ENCODE measurements at places on chromosomes 4 and X.

DNA sequence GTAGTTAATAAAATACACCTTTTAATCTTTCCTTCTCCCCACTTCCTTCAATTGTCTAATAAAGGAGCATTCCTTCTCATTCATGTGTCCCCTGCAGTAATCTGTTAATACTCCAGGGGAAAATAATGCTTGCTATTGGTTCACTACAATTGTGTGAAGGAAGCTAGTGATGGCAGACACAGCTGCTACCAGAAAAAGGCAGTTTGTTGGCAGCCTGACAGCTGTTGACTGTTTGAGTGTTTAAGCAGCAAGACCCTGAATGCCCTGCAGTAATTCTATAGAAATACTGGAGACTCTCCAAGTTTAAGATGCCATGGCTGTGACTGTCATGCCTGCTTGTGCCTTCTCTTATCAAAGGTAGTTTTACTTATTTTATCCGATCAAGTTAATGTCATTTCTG lies 359.5 kb downstream of the C4orf33 start:
- no peak for DNase-seq

- no peak for DNase-seq
Measured at GRCh38 chr4:3484057-3484973, 21.2 kb downstream of the DOK7 start.

- no peak for DNase-seq
Measured at GRCh38 chr4:186861317-186861716, 137.7 kb upstream of the FAT1 start.

- DNase-seq = no peak
Measured at GRCh38 chrX:153460826-153461225, 9.6 kb downstream of the HAUS7 start.

DNA sequence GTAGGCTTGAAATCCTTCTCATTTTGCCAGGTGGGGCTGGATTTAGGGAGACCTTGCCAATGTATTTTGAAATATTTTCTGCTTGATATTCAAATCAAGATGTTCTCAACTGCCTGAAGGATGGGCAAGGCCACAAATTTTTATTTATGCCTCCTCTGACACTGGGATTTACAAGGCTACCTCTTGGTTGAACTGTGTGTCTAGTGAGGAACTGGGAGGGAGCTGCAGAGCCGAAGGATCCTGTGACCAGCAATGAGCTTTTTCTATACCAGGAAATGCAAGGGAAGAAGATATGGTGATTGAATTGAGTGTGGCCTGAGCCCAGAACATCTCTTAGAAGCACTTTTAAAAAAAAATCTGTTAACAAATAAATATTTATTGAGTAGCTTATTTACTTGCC lies 14.9 kb downstream of the VSIG1 start:
- DNase-seq = no peak

DNA sequence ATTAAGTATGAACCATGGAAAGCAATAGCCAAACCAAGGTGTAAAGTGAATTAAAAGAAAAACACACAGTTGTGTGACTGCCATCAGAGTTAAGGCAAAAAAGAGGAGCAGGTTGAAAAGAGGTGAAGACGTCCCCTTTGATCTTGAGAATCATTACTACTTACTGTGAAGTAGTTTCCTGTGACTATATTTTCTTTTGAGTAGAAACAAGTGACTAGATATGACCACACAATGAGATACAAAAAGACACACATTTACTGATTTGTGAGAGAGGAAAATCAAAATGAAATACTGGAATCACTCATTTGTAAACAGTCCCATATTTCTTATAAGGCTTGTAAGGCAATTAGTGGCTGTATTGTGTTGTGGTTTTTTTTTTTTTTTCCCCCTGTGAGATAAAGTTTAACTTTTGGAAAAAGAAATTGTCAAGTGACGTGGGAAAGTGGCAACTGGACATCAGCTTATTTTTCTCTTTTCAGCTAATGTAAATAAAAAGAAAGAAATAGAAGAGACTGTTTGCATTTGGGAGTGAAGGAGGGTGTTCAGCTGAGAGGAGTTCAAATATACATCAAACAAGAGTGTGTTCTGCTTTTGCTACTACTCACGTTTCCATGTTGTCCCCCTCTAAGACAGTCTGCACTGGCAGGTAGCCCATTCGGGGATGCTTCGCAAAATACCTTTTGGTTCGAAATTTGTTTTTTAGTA lies 106.4 kb upstream of the FTHL17 start:
- DNase-seq = no peak

DNA sequence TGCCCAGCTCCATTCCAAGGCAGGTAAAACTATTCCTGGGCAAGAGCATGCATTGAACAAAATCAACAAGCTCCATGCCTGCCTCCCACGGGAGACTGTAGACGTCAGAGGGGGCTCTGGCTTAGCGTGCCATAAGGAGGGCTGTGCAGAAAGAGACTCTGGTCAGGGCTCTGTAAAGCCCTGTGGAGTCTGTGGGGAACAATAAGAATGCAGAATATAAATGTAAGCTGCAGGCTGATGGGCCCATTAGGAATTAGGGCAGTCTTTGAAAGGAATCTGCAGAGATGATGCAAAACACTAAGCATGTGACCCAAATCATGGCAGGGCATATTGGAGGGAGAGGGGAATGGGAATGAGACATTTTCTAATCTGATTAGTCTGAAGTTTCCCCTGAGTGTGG lies 170.3 kb downstream of the EFHC2 start:
- DNase-seq = no peak

DNA sequence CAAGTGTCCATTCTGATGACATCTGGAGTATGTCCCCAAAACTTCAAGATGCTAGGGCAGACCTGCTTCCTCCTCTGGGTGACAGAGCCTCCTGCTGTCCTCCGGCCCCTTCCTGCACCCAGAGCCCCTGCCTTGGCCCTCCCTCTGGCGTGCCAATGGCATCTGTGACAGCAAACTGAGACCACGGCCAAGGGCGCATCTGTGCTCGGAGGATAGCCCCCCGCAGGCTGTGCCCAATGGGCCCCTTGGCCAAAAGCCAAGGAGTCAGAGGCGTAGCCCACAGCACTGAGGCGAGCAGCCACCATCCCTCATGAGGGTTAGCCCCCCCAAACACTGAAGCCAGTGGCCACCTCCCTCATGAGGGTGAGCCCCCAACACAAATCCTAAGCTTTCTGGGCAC lies 7.9 kb downstream of the LRPAP1 start:
- no peak for DNase-seq

GRCh38 chr4:170476351-170476750 lies 386.6 kb upstream of the AADAT start:
- DNase-seq = no peak

DNA sequence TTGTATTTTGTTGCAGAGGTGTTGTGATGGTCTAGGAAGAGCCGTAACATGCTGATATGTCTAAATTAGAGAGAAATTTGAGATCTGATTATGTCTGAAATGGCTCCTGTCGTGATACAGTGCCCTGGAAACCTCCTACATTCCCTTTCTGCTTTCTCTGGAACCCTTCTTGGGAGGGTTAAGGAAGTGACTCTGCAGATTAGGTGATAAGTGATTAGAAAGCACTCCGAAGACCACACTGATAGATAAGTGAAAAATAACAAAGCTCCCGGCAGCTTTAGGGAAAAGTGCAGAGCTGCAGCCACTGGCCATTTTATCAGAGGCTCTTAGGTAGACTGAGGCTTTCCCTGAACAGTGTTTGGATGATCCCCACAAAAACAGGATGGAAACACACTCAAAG lies 110.6 kb downstream of the MGST2 start:
- no peak for DNase-seq

GRCh38 chr4:80004319-80004718 lies 68.7 kb downstream of the ANTXR2 start:
- no peak for DNase-seq

GRCh38 chrX:41984628-41985027 lies 61.3 kb upstream of the CASK start:
- no peak for DNase-seq

GRCh38 chr4:122393276-122393675 lies 14.5 kb downstream of the ADAD1 start:
- DNase-seq = no peak

DNA sequence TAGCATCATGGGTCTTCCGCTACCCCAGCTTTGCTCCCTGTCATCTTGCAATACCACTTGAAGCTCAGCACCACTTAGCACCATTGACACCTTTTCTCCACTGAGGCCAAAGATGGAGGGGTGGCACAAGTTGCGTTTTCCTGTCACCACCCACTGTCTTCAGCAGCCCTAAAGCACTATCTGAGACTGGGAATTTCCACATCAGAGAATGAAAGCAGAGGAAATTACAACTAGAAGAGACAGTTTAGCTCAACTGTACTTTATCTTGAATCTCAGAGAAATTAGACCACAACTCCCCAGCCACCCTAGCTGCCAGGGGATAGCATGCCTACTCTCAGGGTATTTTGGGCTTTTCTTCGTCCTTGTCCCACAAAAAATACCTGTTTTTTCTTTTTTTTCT lies 111.0 kb downstream of the DDIT4L start:
- DNase-seq = no peak

DNA sequence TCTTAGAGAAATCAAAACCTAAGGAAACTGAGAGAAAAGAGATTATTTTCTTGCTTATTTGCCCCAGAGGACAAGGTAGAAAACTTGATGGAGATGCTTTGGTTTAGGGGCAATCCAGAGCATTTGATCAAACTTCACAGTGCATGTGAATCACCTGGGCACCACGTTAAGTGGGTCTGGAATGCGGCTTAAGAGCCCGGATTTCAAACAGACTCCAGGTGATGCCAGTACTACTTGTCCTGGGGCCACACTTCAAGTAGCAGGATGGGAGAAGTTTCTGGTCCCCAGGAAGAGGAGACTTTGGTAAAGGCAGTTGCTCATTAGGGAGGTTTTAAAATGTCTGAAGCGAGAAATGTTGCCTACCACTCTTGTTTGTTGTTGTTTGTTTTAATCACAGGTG lies 51.8 kb downstream of the PHOX2B start:
- DNase-seq = no peak

DNA sequence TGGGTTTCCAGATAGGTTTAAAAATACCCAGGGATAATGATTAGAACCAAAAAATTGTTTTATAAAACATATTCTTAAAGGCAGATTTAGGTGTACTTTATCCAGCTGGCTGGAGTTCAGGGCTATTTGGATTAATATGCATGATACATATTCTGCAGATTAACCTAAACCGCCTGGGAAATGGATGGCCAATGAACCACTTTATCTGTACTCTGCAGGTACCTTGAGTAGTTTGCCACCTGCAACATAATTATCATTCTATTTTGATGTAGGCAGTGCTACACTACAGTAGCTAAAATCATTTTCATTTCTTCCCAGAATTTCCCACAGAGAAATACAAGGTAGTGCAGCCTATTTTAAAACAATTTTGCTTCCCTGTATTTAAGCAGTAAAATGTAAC lies 683.2 kb upstream of the GNPDA2 start:
- DNase-seq = no peak
